IMR-90 (cell line): ENCODE measurements at places on chromosomes 1 and 21.

- DNase-seq: no peak
These were observed 37.5 kb upstream of the RD3 start for GRCh38 chr1:211529453-211529852.

DNA sequence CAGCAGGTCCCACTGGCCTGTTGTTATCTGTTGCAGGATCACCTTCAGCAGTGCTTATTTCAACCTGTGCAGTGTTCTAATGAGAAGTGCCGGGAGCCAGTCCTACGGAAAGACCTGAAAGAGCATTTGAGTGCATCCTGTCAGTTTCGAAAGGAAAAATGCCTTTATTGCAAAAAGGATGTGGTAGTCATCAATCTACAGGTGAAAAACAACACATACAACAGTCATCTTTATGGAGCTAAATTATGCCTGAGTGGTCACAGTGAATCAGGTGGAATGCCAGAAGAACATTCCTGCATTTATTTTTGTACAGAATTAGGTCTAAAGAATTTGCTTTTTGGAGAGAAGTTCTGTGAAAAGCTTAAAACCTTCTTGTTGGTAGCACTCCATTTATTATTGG lies 33.2 kb downstream of the TRAF5 start:
- no peak for DNase-seq

GRCh38 chr1:172704001-172704400 lies 45.1 kb downstream of the FASLG start:
- DNase-seq: no peak

- DNase-seq: no peak
These were observed 16.1 kb downstream of the LAMC1 start for GRCh38 chr1:183039330-183039729.

GRCh38 chr1:85864727-85865126 lies 156.5 kb upstream of the ZNHIT6 start:
- DNase-seq: peak; percentile 4

GRCh38 chr21:34887725-34888568 lies 161.2 kb downstream of the RUNX1 start:
- peak; percentile 99 for DNase-seq
